ENCODE measurements at places on chromosomes 16 and 17. TPM values are rescaled to one million over a fixed set of nuclear protein-coding genes. Genes with fewer than 3 reads are reported as not detected.

- DNase-seq = no peak
These were observed 356.4 kb upstream of the GOT2 start for GRCh38 chr16:59090541-59090940.

DNA sequence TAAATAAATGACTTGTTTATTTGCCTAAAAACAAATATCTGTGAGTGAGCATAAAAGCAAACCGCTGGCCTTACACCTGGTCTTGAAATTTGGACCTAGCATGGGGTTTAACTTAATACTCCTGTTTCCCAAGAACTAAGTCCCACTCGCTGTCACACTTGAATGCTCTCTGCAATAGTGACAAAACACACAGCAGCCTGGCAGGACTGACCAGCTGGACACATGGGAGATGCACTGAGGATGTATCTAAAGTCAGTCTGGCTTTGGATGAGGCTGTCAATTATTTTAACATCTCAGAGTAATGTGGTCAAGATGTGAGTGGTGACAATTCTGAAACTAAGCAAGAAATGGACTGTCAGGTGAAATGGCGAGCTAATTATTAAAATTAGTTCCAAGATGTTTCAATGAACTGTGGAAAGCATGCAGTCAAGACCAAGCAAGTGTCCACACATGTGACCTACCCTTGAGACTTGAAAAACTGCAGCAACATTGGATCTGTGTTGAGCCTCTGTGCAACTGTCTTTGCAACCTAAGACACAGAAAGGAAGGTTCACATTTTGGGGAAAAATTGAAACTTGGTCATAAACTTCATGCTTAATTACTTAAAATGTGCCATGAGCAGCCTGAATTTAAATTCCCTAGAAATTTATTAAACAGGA is 16.6 kb downstream of the LITAFD start:
- DNase-seq = no peak

GRCh38 chr16:56426585-56426984 is 1.2 kb upstream of the AMFR start:
- DNase-seq = no peak

DNA sequence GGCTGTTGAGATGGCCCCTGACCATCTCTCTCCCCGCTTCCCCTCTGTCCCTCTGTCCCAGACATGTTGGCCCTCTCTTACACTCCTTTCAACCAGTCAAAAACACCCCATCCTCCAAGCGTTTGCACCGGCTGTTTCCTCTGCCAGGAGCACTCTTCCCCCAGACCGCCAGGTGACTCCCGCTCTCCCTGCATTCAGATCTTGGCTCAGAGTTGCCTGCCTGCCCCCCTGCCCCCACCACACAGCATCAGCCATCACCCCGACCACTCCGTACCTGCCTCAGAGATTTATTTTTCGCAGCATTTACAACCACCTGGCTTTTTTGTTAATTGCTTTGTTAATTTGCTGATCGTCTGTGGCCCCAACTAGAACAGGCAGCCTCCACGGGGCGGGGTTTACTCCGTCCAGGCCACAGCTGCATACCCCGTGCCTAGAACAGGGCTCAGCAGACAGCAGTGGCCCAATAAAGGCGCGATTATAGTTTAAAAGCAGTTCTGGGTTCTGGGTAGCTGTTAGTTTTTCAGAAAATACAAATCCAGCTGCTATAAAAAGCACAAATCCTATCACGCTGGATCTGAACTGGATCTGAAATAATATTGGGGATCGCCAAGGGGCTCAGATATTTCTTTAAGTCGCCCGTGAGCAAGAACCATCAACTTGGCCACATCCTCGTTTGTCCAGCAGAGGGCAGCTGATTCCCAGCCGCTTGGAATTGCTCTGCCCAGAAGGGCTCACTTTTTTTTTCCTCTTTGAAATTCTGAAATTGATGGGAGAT is 173.6 kb downstream of the IRF8 start:
- DNase-seq = peak; percentile 75

- DNase-seq = no peak
These were observed 1.4 kb downstream of the ZNF668 start for GRCh38 chr16:31072540-31073141.

DNA sequence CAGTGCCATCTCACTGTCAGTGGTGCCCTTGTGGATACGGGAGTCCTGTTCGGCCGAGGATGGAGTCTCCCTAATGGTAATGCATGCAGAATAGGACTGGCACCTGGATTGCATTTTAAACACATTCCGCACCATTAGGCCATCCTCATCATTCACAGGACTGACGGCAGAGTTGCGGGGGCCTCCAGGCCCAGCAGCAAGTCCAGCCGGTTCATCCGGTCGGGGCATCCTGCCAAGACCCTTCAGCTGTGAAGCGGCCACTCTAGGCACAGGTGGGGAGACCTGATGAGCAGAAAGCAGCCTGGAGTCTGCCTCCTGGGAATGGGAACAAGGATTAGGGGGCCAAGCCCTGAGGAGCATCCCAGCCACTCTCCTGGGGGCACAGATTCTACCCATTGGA is 90.3 kb upstream of the XYLT1 start:
- DNase-seq = no peak

DNA sequence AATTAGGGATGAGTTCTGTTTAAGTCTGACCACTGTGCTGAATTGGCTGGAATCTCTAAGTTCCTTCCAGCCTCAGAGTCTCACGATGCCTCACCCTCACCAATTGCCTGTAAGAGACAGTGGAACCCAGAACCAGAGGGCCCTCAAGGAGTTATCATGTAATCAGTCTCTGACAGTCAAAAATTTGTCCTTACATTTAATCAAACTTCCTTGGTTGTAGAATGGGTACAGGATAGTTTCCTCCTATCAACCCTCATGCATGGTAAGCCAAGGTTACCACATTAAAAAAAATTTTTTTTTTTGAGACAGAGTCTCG is 83.2 kb downstream of the CDK5R1 start:
- DNase-seq = no peak

GRCh38 chr16:8493972-8494371 is 96.3 kb downstream of the TMEM114 start:
- DNase-seq = no peak

- DNase-seq = peak; percentile 87
These were observed 45.4 kb downstream of the STH start for GRCh38 chr17:46044286-46044928.

GRCh38 chr17:80101946-80102663 is 724 bp downstream of the GAA start:
- no peak for DNase-seq

GRCh38 chr17:4480929-4481898 is 17.5 kb upstream of the SPNS2 start:
- peak; percentile 84 for DNase-seq

DNA sequence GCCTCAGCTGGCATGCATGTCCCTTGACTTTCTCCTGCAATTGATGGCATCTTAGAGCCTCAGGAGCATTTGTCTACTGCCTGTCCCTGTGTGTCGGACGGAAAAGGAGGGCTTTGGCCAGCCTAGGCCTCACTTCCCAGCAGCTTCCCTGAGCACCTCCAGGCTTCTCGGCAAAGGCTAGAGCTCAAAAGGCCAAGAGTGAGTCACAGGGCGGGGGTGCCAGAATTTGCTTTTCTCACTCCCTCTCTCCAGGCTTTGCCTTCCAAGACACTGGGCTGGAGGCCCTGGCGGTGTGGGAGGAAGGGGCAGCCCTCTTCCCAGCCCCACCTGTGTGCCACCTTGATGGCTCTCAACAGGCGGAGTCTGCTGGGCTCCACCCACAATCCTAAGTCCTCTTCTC is 107.3 kb upstream of the MAF start:
- DNase-seq = no peak

- no peak for DNase-seq
These were observed 103.9 kb downstream of the MSI2 start for GRCh38 chr17:57360266-57360665.

- DNase-seq = no peak
These were observed 9.0 kb downstream of the NAT9 start for GRCh38 chr17:74767111-74767516.

DNA sequence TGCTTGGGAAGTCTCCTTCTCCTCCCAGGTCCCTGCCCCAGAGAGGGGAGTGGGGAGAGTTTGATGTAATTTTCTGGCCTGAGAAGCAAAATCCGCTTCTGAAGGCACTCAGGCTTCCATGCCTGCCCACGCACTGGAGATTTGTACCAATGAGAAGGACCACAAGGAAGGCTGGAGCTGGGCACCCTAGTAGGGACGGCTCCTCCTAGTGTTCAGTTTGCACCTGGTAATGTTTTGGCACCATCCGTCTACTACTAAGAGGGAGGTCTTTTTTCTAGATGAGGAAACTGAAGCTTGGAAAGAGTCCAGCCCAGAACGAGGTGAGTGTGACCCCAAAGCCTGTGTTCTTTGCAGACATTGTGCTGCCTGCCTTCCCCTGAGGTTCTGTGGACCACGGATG is 83.6 kb upstream of the NLRP1 start:
- DNase-seq = no peak

- DNase-seq = no peak
These were observed 35.4 kb downstream of the ARSG start for GRCh38 chr17:68326681-68327080.

- no peak for DNase-seq
These were observed 9.5 kb upstream of the MRPL12 start for GRCh38 chr17:81693509-81694210.

DNA sequence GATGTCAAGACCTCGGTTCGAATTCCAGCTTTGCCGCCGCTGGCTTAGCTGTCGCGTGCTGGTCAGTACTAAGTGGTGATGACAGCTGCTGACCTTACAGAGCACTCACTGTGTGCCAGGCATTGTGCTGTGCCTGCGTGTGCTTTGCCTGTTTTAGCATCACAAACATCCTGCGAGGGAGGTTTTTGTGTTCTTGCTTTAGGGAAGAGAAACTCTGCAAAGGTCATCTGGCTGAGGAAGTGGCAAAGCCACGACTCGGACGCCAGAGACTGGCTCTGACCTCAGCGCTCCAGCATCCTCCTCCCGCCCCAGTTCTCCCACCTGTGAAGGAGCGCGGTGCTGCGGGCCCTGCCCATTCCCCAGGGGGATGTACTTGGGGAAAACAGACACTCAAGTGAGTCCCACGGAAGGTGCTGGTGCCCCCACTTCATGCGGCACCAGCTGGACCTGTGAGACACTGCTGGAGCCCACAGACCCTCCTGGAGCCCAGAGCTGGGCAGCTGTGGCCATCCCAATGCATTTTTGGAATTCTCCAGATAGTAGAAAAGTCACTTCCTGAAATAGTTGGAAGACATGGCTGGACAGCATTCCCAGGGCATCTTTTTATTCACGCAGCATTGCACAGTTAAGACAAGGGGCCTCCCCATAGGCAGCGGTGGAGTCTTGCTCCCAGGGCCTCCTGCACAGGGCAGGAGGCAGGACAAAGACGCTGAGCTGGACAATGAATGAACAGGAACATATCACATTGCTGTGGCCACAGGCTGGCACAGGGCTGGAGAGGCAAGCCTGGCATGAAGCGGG is 20.0 kb upstream of the HERPUD1 start:
- peak; percentile 48 for DNase-seq

DNA sequence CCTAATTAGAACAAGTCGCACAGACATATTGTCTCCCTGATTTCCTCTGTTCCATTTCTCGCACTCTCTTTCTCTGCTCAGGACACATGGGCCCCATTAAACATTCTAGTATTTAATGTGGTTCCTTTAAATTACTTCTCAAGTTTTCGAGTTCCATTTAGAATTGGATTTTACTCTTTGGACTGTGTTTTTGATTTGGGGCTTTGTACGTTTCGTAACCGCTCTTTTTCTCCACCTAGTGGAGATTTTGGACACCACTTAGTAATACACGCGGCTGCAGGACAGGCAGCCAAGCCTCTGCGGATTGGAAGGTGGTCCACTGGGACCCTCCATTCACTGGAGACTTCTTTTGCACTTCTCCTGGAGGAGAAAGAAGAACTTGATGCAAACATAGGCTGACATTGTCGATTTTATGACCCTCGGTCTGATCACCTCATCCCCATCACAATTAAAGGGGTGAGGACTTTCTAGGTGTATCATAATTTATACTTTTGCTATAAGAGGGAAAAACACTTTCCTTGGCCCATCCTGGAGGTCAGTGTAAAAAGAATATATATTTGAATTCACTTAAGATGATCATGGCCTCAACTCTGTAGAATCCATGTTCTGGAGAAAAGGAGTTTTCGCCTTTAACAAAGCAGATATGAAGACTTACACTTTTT is 85.7 kb downstream of the NOG start:
- no peak for DNase-seq

DNA sequence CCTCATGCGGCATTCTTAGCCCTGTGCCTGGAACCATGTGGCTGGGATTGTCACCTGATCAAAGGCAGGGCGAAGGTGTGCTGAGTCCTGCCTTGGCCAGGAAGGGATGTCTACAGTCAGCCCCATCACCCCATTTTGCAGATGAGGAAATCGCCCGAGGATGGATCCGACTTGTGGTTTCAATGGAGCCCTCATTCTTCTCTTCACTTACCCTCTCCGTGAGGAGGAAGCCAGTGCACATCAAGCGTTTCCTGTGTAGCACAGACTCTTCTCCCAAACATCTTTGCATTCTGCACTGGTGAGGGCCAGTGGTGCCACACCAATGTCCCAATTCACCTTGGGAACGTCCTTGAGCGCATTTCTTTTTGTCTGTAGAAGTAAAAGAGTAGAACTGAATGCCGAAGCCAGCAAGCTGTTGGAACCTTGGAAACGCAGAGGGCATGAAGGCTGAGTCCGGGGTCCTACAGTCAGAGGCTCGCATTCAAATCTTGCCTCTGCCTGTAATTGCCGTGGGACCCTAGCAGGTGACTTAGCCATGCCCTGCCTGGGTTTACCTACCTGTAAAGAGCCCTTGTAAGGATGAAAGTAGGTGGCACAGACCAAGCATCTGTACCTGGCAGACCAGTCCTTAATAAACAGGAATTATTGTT is 85.4 kb downstream of the IRF8 start:
- no peak for DNase-seq

DNA sequence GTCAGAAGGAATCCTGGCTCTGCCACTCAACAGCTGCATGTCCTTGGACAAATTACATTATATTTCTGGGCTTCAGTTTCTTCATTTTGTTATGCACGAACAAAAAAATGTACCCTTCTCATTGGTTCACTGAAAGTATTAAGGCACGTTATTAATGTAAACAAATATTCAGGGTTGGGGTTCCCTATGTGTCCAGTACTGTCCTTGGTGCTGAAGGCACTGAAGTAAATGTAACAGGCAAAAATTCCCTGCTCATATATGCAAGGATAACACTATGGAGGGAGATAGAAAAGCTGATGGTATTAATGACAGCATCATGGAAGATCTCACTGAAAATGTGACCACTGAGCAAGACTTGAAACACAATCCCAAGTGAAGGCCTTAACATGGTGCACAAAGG is 386.6 kb downstream of the XYLT1 start:
- no peak for DNase-seq

- peak; percentile 42 for DNase-seq
These were observed 297.5 kb downstream of the XYLT1 start for GRCh38 chr16:17173281-17173680.

The TNFSF13 gene
- 120 TPM for total RNA-seq

The CCL14 gene
- 43.3 TPM for total RNA-seq

The SULT1A1 gene
- total RNA-seq = 23.2 TPM

The DPEP2 gene
- 3.4 TPM for total RNA-seq

The CASKIN1 gene
- 0.58 TPM for total RNA-seq

The BCKDK gene
- 49.6 TPM for total RNA-seq

The GRB7 gene
- total RNA-seq = 92.8 TPM

The CA4 gene
- total RNA-seq = 328 TPM
